ENCODE measurements at places on chromosomes 2 and 18.

DNA sequence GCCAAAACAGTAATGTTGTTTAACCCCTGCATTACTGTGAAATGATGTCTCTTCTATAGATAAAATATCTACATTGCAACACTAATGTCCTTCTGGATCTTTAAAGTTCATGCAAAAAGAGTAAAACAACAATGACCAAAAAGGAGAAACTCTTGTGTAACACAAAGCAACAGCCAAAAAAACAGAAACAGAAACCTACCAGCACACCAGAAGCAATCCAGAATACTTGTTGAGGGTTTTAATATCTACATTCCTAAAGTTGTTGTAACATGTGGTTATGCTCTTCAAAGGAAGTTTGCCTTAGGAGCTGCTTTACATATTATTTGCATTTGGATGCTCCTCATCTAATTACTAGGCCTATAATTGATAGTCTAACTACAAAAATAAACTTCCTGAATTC is 157.2 kb downstream of the BABAM2 start:
- peak; percentile 81 for DNase-seq

- no peak for DNase-seq
These were observed 68.4 kb downstream of the SLC16A14 start for GRCh38 chr2:230000118-230000841.

- DNase-seq, result peak; percentile 69
These were observed 117.6 kb downstream of the MCFD2 start for GRCh38 chr2:46798041-46798440.

GRCh38 chr2:95001701-95002100 is 23.8 kb upstream of the MAL start:
- DNase-seq, result no peak

DNA sequence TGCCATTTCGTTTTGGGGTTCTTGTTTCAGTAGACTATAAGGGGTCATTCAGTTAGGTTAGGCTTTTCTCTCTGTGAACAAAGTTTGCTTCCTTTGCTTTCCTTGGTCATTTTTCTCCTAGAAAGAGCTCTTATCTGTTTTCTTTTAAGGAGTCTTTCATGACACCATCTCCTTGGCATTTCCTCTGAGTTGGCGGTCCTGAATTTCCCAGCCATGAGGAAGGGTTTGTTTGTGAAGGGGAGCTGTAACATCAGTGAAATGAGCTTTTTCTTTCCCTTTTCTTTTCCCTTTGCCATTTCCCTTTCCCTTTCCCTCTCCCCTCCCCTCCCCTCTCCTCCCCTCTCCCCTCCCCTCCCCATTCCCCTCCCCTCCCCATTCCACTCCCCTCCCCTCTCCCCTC is 61.7 kb downstream of the MAP4K4 start:
- peak; percentile 97 for DNase-seq

GRCh38 chr2:27735263-27735904 is 36.1 kb upstream of the MRPL33 start:
- DNase-seq, result peak; percentile 75
